Amniotic epithelial cell (primary cell): ENCODE measurements at places on chromosomes 6 and 20.

GRCh38 chr20:48098866-48099265, 313.6 kb upstream of the SULF2 start:
- peak; percentile 4 for DNase-seq

DNA sequence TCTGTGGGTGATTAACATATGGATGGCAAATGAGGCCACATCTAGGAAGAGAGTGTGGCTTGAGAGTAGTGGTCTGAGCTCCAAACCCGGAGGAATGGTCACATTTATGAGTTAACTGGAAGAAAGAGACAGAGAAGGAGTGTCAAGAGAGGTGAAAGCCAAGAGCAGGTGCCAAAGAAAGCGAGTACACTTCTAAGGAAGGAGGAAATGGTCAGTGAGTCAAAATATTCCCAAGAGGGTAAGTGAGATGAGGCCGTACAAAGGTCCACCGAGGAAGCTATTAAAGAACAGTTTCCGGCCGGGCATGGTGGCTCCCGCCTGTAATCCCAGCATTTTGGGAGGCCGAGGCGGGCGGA, 104.5 kb upstream of the RNF24 start:
- DNase-seq, result no peak

DNA sequence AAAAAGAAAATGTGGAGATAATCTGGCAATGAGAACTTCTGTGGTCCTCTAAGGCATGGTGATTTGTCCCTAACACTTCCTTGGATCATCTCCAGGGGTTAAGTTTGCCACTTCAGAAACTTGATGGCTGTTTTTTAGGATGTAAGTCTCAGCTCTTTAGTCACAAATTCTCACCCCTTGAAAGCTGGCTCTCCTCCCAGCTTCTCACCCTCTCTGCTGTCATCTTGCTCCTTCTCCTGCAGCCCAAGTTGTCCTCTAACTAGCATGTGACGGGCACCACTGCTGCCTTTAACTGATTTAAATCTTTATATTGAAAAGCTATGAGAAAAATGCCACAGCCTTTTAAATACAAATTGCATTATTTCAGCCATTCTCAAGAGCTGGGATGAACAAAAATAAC, 107.8 kb downstream of the MAP3K5 start:
- DNase-seq, result no peak

DNA sequence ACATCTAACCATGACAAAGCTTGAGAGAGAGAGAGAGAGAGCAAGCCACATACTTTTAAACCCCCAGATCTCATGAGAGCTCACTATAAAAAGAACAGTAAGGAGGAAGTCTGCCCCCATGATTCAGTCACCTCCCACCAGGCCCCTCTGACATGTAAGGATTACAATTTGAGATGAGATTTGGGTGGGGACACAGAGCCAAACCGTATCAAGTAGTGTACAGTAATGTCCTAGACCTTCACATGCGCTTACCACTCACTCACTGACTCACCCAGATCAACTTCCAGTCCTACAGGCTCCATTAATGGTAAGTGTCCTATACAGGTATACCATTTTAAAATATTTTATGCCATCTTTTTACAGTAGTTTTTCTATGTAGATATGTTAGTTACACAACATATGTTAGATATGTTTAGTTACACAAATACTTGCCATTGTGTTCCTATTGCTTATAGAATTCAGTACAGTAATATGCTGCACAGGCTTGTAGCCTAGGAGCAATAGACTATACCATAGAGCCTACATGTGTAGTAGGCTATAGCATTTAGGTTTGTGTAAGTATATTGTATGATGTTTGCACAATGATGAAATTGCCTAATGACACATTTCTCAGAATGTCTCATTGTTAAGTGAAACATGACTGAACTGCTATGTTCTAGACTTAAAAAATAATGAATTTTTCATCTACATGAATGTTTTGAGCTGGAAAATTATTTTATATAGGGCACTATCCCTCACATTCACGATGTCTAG, 11.7 kb downstream of the TSPYL1 start:
- DNase-seq, result no peak

DNA sequence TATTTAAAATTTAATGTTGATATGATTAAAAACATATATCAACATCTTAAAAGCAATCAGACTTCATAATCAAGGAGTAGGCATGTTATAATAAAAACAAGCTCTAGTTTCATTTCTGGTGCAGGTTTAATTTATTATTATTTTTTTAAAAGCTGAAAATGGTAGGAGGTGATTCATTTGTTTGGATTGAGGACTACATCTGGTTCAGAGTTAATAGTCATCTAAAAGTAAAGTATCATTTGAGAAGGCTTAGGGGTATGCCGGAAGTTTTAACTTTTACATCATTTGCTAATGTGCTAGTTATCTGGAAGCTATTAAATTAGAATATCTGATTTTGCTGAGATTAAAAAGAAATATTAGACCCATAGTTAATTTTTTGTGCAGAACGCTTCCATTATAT, 169.5 kb upstream of the LAMA2 start:
- DNase-seq, result peak; percentile 4

DNA sequence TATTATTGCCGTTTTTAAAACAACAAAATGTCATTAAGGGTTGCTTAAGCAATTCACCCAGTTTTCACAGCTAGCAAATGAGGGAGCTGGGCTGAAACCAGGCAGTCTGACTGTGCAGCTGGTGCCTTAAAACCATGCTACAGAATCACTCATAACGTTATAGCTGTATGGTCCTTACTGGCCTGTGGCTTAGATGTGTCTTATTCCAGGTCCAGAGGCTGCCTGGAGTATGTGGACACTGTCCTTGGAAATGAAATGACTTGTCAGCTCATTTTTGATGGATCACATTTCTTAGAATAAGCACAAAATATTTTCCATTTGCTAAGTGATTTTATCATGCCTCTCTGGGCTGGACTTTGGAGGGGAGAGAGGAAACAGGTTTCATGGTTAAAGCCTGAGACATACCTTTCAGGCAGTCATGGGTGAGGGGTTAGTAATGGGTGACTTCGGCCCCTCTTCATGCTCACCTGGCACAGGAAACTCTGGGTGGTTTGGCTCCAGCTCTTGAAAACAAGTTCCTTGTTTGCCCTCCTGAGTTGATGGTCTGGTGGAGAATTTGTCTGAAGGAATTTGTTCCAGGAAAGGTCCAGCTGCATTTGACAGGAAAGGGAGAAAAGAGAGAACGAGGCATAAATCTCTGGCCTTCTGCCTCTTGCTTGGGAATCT, 823.2 kb downstream of the DHX35 start:
- no peak for DNase-seq

- peak; percentile 93 for DNase-seq
Measured at GRCh38 chr20:59047938-59048680, 5.5 kb upstream of the PRELID3B start.

GRCh38 chr6:161274488-161274858, 612 bp upstream of the AGPAT4 start:
- DNase-seq, result no peak

- peak; percentile 12 for DNase-seq
Measured at GRCh38 chr6:42448927-42449659, 2.6 kb downstream of the TRERF1 start.

DNA sequence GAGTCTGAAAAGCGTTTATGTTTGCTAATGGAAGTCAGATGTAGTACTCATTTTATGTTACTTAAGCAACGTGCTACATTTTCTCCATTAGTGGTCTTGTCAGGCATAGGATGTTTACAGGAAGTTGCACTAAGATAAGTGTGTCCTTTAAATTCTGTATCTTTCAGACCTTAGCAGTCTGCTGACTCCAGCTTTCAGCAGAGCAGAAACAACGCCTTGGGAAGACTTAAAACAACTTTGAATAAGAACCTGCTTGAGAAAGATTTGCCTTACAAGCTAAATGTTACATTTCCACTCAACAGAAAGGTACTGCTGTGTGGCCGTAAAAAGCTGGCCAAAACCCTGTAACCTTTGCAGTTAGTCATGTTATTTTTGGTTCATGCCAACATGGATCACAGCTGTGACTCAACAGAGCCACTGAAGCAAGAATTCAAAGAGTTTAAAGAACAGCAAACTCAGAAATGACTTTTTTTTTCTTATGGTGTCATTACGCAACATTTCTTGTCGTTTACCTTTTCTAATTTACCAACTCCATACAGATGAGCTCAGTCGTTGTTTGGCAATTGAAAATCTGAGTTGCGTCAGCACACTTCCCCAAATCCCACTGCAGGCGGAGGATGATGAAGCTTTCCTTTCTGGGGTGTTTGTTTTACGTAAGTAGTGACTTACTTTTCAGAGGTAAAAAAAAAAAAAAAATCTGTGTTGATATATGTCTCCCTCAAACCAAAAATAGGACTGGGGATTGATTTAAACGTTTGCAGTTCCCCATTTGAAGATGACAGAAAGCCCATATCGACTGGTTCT, 27.9 kb upstream of the BMP6 start:
- DNase-seq, result peak; percentile 88

DNA sequence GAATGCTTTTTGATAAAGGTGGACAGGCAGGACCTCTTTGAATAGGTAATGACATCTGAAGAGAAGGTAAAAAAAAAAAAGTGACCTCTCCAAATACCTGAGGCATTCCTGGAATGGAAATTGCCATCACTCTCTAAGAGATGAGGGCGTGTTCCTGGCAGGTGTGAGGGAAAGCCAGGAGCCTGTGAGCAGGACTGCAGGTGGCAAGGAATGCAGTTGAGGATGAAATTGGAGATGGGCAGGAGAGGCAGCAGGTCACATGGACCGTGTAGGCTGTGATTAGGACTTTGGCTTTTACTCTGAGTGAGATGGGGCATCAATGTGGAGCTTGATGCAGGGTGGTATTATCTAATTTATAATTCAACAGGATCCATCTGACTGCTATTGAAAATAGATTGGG, 227.4 kb downstream of the LRFN2 start:
- DNase-seq, result no peak
